ENCODE measurements at places on chromosomes 6 and 20. TPM values are rescaled to one million over a fixed set of nuclear protein-coding genes. Genes with fewer than 3 reads are reported as not detected.

Gene HS3ST5
- total RNA-seq = not detected

GRCh38 chr6:44625996-44626395 lies 238.5 kb downstream of the CDC5L start:
- DNase-seq = no peak

- DNase-seq = no peak
Observed at GRCh38 chr6:21046276-21046675, 512.0 kb downstream of the CDKAL1 start.

Gene EPHA7
- not detected for total RNA-seq

DNA sequence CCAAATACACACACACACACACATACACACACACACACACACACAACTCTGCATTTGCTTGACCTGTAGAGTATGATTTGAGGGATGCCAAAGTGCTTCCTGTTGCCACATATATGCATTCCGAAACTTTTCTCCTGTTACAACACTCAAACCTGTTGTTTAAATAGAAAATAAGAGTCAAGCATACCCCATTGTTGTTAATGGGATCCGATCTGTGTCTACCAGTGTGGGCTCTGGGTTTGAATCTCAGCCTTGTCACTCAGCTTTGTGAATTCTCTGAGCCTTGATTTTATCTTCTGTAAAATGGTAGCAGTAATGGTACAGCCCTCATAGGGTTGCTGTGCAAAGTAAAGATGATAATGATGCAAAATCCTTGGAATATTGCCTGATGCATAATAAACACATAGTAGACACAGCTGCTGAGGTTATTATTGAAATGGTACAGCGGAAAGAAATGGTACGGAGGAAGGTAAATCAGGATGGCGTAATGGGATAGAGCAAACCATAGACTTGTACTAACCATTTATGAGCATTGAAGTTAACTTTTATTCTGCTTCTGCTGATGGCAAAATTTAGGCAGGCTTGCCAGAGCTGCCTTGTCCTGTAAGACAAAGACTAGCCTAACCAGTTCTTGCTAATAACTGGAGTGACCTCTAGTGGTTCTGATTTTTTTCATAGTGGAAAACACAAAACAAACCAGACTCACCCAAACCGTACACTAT lies 113.5 kb upstream of the PHACTR1 start:
- DNase-seq = peak; percentile 34

Gene UNC5CL
- total RNA-seq = 1.3 TPM

DNA sequence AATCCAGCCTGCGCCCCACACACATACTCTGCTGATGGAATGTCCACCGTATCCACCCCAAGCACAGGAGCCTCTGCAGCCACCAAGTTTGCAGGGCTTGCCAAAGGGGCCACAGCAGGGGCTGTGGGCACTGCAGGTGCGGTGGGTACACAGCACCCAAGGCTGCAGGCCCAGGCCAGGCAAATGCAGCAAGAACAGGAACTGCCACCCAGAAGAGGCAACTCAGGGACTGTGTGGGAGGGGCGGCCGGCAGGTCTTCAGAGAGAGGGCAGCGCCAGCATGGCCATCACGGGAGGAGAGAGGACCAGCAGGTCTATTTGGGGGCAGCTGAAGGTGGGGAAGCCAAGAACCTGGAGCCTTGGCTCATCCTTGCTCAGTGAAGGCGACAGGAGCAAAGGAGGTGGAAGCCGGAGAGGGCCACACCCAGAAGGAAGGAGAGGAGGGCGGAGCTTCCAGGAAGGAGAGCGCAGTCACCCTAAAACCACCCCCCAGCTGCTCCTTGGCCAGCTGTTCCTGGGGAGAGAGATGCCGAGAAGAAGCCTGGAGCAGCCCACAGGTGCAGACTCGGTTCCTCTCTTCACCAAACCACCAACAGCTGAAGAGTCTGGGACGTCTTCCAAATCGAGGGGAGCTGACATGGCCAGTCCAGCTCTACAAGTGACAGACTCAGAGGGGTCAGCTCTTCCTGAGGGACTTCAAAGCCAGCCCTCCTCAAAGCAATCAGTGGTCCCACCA lies 265.1 kb upstream of the CDYL start:
- DNase-seq = no peak

Gene NKAPL
- total RNA-seq = 1.1 TPM

- no peak for DNase-seq
Observed at GRCh38 chr20:25484911-25485511, 77.5 kb downstream of the GINS1 start.

DNA sequence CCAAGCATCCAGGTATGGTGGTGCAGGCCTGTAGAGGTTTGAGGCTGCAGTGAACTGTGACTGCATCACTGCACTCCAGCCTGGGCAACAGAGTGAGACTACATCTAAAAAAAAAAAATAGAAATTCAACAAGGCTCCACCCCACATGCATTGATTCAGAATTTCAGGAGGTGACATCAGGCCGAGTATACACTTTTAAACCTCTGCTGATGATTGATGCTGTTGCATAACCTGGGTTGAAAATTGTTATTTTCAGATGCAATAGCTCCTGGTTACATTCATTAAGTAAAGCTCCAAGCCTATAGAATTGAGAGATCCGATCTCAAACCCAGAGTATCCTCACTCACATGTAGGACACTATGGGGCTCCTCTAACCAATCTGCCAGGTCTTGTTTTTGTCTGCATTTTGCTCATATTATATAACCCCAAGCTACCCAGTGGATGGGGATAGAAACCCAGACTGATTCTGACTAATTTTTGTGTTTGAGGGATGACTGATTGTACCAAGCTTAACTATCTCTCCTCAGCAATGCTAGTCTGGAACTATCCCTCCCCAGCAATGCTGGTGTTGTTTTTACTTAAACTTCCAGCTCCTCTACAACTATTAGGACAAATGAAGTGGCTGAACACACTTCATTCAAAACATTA lies 123.5 kb upstream of the PREP start:
- DNase-seq = no peak

Gene GRM1
- under 0.01 TPM for total RNA-seq

DNA sequence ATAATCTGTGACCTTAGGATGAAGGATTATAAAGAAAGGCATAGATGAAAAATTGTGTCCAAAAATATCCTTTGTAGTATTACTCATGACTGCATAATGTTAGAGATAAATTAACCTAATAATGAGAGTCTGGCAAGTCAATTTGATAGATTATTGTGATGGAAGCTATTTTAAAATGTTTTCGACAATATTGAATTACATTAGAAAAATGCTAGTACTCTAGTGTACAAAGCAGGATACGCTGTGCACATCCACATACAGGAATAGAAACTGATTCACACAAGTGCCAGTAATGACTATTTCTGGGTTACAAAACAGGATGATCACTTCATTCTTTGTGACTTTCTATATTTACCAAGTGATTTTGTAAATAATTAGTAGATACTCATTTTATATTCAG lies 3.3 kb downstream of the SLC17A2 start:
- no peak for DNase-seq

GRCh38 chr6:23173234-23173633 lies 603.9 kb downstream of the HDGFL1 start:
- DNase-seq = peak; percentile 41

Gene CHRNA4
- not detected for total RNA-seq

Gene OPRM1
- under 0.01 TPM for total RNA-seq

Gene COL11A2
- 0.27 TPM for total RNA-seq

DNA sequence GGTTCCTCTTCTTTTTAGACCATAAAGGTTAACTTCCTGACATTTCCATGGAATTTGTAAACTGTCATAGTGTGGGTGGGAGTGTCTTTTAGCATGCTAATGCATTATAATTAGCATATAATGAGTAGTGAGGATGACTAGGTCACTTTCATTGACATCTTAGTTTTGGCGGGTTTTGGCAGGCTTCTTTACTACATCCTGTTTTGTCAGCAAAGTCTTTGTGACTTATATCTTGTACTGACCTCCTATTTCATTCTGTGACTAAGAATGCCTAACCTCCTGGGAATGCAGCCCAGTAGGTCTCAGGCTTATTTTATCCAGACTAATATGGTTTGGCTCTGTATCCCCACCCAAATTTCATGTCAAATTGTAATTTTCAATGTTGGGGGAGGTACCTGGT lies 149.6 kb upstream of the SYNCRIP start:
- DNase-seq = no peak

Gene GNMT
- 1.1 TPM for total RNA-seq

DNA sequence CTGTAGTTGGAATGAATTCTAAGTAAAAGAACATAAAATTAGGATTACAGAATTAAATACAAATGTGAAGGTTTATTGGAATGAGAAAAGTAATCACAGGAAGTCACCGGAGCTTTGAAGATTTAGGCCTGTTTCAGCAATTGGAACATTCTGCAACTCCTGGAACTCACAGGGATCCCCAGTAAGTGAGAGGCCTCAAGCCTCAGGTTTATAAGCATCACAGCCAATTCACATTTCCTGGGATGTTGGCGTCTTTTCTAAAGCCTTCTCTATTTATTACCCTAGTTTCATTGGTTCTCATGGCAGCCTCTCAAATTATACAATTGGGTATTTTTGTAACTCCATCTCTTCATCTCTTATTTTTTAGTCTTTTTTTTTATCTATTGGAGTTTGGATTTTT lies 90.4 kb upstream of the HIVEP1 start:
- DNase-seq = no peak

Gene BTN1A1
- total RNA-seq = not detected

DNA sequence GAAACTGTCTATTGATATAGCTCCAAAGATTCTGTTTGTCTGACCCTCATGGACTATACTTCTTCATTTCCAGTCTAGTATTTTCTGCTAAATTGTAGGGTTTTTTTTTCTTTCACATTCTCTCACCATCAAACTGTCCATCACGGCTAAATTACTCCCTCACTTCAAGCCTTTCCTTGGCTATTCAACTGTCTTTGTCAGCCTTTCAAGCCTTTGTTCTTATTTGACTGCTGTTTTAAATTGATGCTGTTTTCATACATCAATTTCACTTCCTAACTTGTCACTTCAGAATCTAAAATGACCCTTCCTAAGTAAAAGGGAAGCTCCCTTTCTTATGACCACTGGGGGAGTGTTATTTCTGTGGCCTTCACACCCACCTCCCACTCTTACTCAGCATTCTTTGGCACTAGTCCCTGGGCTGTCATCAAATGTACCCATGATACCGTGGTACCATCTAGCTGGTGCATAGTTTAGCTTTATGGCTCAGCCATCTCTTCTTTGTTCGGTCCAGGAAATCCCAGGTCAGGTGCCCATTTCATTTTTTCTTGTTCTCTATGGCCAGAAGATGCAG lies 8.6 kb downstream of the GJA1 start:
- DNase-seq = no peak

Gene PLN
- not detected for total RNA-seq

DNA sequence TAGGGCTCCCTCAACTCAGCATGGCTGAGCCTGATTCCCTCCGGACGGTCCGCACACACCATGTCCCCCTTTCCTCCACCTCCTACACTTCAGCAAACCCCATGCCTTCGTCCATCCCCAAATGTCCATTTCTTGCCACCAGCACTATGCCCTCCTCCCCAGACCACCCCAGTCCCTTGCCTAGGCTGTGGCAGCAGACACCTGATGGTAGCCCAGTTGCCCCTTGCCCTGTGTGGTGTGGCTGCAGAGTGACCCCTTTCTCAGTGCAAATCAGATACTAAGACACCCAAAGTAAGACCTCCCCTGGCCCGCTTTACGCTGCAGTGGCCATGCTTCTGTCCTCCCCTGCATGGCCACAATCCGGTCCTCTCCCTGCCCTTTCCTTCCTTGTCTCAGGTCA lies 34.1 kb upstream of the CD93 start:
- DNase-seq = no peak

Gene PGC
- total RNA-seq = not detected

GRCh38 chr20:31872406-31872805 lies 2.0 kb downstream of the TTLL9 start:
- DNase-seq = no peak

Gene TMC2
- not detected for total RNA-seq

- DNase-seq = no peak
Observed at GRCh38 chr6:1322696-1323219, 10.9 kb downstream of the FOXQ1 start.

Gene JARID2
- total RNA-seq = 43.4 TPM

DNA sequence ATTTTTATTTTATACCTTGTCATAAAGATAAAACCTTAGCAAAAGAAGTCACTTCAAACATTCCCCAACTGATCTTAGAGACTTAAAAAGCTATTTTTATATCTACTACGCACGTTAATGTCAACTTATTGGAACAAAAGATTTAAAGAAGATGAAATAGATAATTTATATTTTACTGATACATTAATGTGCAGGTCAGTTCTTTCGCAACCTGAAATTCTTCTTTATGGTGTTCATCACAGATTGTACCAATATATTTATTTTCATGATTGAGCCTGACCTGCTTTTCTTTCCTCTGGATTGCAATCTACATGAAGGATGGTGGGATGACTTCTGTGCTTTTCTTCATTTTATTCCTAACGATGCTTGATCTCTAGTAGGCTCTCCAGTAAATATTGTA lies 596.3 kb downstream of the PHF3 start:
- no peak for DNase-seq

Gene BANF2
- not detected for total RNA-seq

Gene CST7
- 18.6 TPM for total RNA-seq

DNA sequence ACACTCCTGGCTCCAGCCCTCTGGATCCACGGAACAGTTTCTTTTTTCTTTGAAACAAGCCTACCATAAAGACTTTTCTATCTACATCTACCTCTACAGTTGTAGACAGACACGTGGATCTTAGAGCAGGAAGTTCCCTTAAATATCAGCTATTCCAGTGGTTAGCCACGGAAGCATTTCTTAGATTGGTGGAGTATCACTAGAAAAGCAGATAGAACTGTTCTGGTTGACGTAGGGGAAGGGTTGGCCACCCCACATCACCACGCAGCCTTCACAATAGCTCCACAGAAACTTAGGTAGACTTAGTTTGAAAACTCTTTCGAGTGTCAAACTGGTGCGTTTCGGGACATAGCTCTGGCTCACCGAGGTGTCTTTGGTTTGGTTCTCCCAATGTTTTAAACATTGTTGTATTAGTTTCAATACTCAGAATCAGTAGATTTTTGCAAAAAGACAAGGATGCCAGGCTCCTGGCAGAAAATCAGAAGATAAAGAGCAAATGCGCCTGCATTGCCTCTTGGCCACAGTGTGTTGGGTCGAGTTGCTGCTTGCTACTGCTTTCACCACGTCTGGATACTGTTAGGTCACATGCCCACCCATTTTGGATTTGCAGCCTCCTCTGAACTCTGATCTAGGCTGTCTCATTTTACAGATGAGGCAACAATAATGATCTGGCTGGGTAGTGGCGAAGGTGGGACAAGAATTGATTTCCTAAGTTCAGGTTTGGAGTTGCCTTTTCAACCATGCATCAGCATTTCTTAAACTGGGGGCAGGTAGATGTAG lies 71.5 kb upstream of the DTNBP1 start:
- DNase-seq = no peak

Gene FOXS1
- total RNA-seq = not detected

Gene AKAP12
- total RNA-seq = 0.27 TPM

DNA sequence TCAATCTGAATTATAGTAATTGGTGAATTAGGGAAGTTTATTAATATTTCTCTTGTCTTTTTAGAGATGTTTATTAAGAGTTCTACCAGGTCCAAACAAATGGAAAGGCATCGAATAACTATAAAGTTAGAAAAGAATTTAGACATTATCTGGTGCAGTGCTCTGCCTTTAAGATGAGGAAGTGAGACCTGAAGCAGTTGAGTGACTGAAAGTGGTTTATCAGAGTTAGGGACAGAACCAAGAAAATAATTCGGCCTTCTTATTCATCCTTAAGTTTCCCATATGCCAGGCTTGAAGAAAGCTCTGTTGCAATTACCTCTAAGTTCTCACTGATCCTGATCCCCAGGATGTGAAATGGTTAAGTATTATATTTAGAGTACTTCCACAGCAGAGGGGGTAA lies 94.2 kb upstream of the FLRT3 start:
- DNase-seq = no peak

Measured in hematopoietic multipotent progenitor cell (in vitro differentiated cells).